M059J (cell line): ENCODE measurements at places on chromosomes 7 and 10.
A peak's percentile ranks its signal among the peaks of the same experiment; 100 is the strongest.

DNA sequence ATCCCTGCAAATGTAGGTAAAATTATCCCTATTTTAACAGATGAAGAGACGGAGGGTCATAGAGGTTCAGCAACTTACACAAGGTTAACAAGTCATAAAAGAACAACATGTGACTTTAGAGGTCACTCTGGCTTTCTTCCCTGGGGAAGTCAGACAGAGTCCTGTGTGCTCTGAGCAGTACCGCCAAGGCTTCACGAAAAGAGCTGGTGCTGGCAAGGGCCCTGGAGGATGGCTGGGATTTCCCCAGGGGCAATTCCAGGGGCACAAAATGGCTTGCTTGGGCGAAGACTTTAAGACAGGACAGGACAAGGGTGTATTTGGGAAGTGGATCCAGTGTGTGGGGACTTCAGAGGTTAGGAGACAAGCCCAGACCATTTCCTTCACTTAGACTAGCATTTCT is 144.1 kb downstream of the PIP4K2A start:
- DNase-seq = no peak

- DNase-seq = peak; percentile 11
Measured at GRCh38 chr10:88070080-88070880, 206.9 kb downstream of the PTEN start.

DNA sequence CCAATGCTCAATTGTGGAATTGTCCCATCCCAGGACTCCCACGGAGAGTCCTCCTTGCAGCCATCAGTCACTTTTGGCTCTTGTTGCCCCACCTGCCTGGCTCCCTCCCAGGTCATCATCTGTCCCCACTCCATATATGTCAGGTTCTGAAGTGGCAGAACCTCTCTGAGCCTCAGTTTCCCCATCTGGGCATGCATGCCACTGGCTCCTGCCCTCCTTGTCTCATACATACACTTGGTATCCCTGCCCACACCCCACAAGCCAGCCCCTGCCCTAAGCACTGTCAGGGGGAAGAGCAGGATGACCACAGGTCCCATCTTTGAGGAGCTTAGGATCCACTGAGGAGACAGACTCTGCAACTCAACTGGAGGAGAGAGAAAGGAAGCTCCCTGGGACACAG is 156.9 kb downstream of the GRID1 start:
- DNase-seq = no peak

DNA sequence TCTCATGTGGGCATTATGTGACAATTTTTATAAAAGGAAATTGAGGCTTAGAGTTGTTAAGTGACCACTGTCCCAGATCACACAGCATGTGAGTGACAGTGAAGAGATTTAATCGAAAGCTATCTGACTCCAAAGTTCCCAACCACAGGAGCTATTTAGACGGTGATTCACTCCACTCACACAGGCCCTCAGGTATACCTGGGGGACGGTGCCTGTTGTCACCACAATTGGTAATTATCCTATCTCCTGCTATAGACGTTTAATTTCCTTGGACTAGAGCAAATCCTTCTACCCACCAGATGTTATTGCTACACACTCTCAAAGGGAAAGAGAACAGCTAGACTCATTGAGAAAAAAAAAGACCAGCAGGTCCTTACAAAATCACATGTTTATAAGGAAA is 145.5 kb downstream of the KLF6 start:
- peak; percentile 10 for DNase-seq

DNA sequence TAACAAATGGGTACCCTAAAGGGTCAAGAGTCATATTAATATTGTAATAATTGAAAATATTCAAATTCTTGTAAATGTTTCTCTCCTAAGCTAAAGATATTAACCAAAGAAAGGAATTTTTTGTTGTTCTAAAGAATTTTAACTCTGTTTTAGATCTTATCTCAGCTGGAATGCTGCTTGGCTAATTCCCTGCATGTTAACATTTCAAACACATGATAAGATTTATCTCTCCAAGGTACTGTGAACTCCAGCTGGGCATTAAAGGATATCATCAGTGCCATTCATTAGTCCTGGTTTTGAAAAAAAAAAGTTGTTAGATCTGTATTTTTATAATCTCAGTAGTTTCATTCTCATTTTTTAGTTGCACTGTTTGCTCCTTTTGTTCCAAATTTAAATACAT is 76.9 kb downstream of the MAPK8 start:
- peak; percentile 58 for DNase-seq

- peak; percentile 20 for DNase-seq
Measured at GRCh38 chr10:102540023-102540422, 36.3 kb downstream of the SUFU start.

DNA sequence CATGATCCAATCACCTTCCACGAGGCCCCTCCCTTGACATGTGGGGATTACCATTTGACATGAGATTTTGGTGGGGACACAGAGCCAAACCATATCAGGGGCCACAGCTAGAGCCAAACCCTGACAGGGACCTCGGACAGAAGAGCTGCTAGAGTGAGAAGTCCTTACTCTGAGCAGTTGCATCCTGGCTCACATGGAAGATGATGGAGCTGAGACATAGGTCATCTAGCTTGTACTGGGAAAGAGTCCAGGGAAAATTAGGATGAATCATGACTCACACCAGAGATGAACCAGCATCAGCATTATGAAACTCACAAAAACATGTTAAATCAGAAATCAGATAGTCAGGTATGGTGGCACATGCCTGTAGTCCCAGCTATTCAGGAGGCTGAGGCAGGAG is 12.8 kb upstream of the FMC1 start:
- DNase-seq = peak; percentile 80

DNA sequence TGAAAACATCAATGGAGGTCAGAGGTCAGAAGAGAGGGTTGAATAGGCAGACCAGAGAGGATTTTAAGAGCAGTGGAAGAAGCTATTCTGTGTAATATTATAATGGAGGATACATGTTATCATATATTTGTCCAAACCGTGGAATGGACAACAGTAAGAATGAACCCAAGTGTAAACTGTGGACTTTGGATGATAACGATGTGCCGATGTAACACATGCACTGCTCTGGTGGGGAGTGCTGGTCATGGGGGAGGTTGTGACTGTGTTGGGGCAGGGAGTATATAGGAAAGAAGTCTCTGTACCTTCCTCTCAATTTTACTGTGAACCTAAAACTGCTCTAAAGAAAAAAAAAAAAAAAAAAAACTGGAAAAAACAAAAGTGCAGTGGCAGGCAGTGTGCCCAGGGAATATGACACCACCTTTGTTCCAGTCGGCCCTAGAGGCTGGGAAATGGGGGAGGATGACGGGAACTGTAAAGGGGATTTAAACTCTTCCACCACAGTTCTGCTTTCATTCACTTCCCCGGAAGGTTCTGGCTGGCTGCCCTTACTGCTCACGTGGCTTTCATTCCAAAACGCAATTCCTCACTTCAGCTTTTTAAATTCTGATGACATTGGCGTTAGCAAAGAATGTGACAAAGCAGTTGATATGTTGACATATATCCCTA is 113.7 kb upstream of the ANKRD1 start:
- peak; percentile 84 for DNase-seq

DNA sequence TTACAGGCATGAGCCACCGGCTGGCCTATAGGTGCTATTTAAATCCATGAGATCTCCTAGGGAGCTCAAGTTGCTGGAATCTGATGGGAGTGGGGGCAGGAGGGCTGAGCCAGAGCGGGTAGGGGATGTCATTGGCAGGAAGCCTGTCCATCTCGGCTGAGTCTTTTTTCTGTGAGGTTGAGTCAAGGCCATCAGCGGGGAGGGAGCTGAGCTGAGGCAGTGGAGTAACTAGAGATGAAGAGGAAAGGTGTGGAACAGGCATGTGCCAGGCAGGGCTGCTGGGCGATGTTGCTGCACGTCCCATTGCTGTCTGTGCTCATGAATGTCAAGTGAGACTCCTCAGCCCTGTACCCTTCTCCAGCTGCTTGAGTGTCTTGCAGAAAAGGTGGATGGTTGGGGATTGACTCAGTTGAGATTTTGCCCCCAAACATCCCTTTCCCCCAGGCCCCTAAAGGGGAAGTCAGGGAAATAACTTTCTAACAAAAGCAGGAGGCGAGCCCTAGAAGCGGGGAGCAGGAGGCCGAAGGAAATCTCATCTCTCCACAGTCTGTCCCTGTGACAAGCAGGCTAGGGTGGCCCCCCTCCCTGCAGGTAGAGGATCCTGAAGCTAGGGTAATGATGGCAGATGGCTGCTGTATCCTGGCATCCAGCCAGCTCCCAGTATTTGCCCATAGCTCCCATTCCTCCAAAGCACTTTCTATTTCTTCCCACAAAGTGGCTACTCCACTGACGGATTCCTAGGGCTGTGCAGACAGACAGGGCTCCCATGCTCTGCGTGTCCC is 5.4 kb downstream of the ATP6V1F start:
- DNase-seq = no peak

- peak; percentile 82 for DNase-seq
Measured at GRCh38 chr10:120503689-120504088, 46.7 kb downstream of the PLPP4 start.

DNA sequence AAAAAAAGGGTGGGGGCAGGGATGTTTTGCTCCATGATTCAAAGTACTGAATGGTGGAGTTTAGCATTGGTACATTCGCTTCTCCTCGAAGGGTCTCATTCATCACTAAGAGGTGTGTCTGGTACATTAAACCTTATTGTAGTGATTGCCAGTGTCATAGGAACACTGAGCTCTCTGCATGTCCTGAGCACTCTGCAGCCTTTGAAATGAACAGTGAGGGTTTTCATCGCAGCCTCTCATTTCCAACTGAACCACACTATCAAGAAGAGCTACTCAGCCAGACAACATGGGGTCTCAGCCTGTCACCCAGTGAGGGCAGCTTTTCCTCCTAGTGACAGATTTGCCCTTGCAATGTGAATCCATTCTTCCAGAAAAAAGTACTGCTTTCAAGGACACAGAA is 7.6 kb upstream of the DEPP1 start:
- DNase-seq = no peak

DNA sequence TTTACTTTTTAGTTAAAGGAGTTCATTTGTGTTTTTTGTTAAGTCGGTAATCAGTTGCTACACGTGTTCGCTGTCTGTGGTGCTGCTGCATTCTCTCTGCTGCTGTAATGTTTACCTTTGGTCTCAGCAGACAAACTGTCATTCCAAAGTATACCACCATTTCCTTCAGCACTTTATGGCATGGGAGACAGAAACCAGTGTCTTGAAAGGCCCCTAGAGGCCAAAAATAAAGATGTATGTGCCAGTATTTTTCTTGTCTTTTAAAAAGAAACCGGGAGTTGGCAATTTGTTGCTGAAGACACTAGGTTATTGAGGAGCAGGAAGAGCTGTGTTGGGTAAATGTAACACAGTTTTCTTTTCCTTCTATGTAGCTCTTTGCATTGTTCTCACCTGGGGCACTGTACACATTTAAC is 24.1 kb downstream of the ZNF92 start:
- no peak for DNase-seq

DNA sequence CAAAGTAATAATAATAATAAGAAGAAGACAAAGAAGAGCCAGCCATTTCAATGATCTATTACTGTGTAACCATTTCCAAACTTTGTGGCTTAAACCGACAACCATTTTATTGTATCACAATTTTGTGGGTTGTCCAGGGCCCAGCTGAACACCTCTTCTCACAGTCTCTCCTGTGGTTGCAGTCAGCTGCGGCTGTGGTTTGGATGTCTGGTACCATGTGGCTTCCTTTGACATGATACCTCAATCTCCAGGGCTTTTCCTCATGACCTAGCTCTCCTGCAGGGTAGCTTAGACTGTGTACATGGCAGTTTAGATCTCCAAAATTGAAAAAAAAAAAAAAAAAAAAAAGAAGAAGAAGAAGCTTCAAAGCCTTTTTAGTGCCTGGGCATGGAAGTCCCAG is 72.6 kb upstream of the NFKB2 start:
- peak; percentile 65 for DNase-seq

GRCh38 chr7:77759294-77759889 is 38.8 kb downstream of the TMEM60 start:
- peak; percentile 67 for DNase-seq

GRCh38 chr10:47022311-47023131 is 111.3 kb downstream of the PTPN20 start:
- no peak for DNase-seq
